ENCODE measurements at places on chromosomes 6 and 20.

DNA sequence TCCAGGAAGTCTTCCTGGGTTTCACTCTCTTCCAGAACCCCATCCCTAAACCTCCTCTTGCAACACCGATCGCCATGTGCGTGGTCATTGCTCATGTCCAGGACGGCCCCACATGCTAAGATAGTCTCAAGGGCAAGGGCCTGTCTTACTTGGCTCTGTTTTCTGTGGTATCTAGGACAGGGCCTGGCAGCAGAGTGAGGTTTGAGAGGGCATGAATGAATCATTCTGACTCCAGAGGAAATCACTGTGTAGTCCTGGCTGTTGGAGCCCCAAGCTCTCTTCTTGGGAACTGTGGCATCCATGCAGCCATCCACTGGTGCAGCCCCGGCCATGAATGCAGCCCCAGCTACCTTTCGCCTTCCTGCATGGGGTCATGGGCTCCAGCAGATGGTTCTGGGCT lies 12.4 kb downstream of the SIRPA start:
- no peak for DNase-seq

DNA sequence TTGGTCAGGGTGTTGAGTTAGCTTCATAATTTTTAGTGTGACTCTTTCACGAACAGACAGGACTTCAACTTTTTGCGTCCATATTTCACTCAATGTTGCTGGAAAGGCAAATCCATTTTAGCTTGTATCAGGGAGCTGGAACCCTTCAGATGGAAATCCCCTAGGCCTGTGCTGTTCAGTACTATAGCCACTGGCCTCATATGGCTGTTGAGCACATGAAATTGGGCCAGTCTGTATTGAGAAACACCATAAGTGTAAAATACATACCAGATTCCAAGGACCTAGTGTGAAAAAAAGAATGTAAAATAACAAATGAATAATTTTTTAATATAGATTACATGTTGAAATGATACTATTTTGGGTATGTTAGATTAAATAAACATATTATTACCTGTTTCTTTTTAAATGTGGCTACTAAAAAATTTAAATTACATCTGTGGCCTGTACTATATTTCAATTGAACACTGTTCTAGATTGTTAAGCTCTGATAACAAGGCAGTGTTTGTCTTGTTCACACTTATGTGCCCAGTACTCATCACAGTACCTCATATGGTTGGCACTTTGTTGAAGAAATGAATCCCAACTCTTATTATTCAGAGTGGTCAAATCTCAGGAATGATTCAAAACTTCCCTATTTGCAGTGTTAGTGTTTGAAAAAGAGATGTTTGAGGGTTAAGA lies 34.3 kb downstream of the CTNNBL1 start:
- no peak for DNase-seq

DNA sequence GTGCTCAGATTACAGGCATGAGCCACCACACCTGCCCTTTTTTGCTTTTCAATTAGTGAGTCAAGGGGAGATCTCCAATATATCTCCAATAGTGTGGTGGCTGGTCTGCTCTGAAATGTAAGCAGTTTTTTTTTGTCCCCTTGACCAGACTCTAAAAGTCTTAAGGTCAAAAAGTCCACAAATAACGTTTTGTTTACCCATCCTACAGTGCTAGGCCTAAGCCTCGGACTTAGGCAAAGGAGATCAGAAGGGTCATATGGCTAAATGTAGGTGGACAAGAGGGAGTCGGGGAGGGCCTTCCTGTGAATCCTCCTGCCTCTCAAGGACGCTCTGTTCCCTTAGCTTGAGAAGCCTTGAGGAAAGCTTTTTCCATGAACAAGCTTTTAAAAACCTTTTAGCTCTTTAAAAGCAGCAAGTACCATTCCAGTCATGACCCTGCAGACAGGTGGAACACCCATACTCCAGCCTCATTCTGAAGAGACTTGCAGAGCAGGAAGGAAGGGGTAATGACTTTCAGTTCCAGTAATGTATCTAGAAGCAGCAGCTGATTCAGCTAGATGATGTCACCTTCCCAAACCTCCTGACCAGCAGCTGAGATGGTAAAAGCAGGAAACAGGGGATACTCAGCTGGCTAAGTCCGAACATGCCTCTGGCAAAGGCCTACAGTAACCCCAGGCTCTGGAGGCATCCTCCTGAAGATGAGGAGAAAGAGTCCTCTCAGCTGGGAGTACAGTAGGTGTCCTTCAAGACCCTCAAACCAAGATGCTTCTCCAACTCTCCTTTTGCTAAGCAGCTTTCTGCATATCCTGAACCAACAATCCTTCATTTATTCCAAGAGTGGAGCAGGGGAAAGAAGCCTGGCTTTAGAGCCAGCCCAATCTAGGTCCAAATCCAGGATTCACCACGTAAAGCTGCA lies 23.6 kb downstream of the BCL2L1 start:
- DNase-seq: peak; percentile 41

DNA sequence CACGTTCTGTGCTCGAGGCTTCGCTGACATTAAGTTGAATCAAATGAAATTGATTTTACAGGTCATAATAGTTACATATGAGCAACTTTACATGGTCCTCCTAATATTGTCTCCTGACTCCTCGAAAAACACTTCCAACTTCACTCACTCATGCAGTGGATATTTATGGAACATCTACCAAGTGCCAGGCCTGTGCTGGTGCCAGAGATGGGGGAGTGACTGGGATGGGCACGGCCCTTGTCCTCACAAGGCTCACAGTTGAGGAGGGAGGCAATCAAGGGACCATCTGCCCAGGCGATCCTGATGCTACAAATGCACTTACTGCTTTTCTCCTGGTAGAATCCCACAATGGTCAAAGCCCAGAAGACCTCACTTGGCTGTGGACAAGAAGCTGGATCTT lies 426.4 kb downstream of the PREX1 start:
- no peak for DNase-seq

GRCh38 chr20:10987651-10988383 lies 314.0 kb upstream of the JAG1 start:
- no peak for DNase-seq

DNA sequence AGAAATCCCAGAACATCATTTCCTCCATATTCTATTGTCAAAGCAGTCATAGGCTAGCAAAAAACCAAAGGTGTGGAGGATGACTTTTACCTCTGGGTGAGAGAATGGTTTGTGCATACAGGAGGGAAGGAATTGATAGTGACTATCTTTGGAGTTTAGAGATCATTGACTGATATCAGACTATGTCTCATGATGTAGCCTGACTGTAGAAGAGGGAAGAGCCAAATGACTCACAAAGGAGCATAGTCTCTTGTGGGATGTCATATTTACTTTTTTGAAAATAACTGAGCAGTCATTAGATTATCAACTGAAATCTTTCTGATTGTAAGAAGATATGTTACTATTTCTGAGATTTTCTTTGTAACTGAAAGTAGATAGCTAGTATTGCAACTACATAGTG lies 158.5 kb downstream of the FLRT3 start:
- no peak for DNase-seq

- no peak for DNase-seq
These were observed 236.7 kb downstream of the TENT5A start for GRCh38 chr6:81515562-81516453.

DNA sequence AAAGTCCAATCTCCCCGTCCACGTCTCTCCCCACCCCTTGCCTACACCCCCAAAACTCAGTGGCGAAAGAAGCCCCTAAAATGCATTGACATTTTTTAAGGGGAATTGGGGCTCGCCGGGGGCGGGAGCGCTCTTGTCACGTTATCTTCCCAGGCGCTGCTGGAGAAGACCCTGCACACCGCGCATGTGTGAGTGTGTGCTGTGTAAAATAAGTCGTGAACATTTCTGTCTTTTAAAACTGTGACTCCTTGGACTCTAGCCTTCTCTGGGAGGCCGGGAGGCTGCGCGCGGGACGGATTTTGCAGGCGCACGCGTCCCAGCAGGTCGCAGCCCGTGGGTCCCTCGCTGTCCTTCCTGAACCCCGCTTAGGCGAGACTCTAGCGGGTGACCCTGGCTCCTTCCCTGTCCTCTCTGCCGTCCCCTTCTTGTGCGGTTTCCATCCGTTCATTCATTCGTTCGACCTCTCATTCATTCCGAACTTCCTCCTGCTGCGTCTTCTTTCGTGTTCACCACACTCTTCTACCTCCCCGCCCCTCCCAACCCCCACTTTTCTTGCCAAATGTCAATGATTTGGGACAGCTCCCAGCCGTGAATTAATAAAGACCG lies 2.2 kb downstream of the NRN1 start:
- DNase-seq: no peak

GRCh38 chr6:145814501-145815308 lies at the start of gene FBXO30:
Gene FBXO30 (minus strand): TSS chr6:145814795. CDS start chr6:145806405, 8,390 bp downstream.
- DNase-seq: peak; percentile 91

- DNase-seq: no peak
These were observed 116.2 kb downstream of the TBC1D7 start for GRCh38 chr6:13212096-13212495.

DNA sequence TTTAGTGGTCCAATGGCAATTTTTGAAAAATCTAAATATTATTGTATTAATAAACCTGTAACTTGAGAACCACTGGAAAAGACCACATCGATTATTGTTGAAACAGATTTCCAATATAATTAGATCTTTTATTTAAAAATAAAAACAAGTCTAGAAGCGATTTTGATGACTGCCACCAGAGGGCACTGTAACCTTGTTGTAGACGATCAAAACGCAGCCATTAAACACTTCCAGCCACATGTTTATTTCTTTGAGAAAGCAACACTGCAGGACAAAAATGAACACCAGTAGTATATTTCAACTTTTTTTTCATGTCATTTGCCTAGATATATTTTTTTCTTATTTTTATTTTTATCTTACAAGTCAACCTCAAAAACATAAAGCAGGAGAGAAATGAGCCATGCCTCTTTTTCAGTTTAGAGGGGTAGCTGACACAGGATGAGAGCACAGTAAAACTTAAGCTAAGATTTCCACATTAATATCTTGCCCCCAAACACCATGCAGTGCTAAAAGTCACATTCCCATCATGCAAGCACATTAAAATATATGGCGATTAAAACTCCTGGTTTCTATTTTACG lies 115.4 kb downstream of the OPRM1 start:
- no peak for DNase-seq

GRCh38 chr6:138467901-138468300 lies 31.4 kb downstream of the NHSL1 start:
- no peak for DNase-seq

- DNase-seq: no peak
These were observed 86.4 kb downstream of the ADGRG6 start for GRCh38 chr6:142387997-142388815.

GRCh38 chr20:44087857-44088120 lies 99.2 kb downstream of the JPH2 start:
- no peak for DNase-seq

DNA sequence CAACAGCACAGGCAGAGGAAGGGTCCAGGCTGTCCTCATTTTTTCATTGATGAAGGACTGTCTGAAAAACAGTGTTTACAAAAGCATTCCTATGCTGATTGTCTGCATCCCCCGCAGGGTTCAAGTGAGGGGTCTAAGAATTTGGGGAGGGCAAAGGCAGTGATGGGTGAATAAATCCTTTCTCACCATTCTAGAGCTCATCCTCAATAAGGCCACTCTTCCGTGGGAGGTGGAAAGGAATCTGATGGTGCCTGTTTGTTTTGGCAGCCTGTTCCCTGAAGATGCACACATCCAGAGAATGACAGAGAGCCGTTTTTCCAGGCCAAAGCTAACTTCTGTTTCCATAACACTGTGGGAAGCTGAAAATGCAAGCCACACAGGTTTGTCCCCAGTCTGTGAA lies 164.5 kb downstream of the MOXD1 start:
- no peak for DNase-seq

DNA sequence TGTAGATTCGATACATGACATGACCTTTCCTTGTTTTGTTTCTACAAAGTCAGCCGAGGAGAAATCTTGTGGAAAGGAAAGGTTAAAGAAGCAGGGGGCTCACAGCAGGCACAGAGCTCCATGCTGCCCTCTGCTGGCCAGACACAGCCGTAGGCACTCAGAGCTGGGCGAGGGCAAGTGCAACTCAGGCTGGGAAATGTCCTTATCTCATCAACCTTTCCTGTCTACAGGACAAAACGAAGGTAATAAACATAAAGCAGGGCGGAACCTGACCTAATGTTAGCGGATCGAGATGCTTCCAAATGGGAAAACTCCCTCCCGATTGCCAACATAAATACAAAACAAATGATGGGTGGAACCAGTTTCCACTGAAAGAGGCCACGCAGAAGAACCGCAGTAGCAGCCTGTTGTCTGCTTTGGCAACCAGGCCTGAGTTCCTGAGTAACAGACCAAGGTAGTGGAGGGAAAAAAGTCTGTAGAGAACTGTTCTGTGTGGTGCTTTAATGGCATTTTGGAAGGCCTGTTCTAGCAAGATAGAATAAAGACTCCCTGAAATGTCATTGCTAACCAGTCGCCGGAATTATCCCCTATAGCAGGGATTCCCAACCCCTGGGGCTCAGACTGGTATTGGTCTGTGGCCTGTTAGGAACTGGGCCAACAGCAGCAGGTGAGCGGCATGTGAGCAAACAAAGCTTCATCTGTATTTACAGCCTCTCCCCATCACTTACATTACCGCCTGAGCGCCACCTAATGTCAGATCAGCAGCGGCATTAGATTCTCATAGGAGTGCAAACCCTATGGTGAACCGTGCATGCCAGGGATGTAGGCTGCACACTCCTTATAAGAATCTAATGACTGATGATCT lies 85.2 kb downstream of the MBOAT1 start:
- peak; percentile 5 for DNase-seq

- no peak for DNase-seq
These were observed 100.0 kb upstream of the MAN1A1 start for GRCh38 chr6:119449331-119450156.

DNA sequence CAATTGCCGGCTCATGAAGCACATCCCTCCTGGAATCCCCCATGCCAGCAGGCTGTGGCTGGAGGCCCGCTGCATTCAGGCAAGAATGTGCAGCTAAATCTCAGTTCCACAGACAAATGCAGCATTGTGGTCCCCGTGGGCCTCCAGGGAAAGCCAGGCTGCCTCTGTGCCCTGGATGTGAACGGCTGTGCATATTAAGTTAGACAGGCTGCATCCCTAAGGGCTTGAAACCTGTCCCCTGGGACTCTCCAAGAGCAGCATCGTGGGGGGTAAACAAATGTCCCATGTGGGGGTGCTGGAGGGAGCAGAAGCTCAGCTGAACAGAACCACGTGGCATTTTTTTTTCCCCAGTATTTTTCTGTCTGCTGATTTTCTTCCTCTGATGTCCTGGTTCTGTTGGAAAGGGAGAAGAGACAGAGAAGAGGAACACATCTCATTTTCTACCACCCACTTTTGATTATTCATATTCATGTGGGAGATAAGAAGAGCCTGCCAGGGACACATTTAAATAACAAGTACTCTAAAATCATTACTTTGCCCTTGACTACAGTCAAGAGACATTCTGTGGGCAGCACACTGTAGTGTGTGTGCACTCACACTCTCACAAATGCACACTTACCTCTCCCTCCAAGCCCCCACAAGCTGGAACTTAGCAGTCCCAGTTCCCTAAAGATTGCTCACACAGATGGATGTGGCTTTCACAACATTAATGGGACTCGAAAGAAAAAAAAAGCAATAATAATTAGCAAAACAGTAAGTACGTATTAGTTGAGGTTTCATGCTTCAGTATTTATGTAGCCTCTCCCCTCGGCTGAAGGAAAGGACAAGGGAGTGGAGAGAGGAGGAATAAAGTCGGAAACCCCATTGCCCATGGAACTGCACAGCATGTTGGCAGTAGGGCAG lies 16.9 kb downstream of the GFOD1 start:
- peak; percentile 66 for DNase-seq

GRCh38 chr6:123127807-123128206 lies 131.8 kb downstream of the CLVS2 start:
- no peak for DNase-seq

- DNase-seq: peak; percentile 1
These were observed 291.8 kb downstream of the BMP7 start for GRCh38 chr20:56974499-56975250.

GRCh38 chr6:6721606-6722005 lies 133.1 kb downstream of the LY86 start:
- no peak for DNase-seq

GRCh38 chr6:82178077-82178758 lies 69.3 kb downstream of the IBTK start:
- no peak for DNase-seq

Measured in anterior cingulate cortex (tissue), 58 donors.